ENCODE measurements at places on chromosomes 5 and 9.

GRCh38 chr5:142465476-142465875 lies 140.7 kb upstream of the SPRY4 start:
- no peak for DNase-seq

GRCh38 chr9:128818099-128818838 lies at the start of gene ENDOG:
TSS of gene ENDOG (plus strand) at chr9:128818500. CDS start at chr9:128818685, 185 bp downstream.
- DNase-seq = peak; percentile 90

DNA sequence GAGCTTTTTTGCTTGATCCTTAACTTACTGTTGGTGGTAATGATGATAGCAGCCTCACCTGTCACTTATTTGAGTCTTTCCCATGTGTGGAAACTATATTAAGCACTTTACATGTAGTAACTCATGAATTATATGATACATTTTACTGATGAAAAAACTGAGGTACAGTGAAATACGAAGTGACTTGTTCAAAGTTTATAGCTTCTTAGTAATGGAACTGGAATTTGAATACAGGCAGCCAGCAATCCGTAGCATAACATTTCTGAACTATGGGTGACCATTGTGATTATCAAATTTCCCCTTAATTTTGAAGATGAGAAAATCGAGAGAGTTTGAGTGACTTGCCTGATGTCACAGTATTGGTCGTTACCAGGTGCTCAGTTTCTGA lies 17.3 kb downstream of the SCAMP1 start:
- DNase-seq = no peak

GRCh38 chr5:135063511-135064234 lies 29.6 kb upstream of the PITX1 start:
- DNase-seq = no peak

- DNase-seq = no peak
These were observed 158.6 kb downstream of the MELK start for GRCh38 chr9:36731068-36731956.

DNA sequence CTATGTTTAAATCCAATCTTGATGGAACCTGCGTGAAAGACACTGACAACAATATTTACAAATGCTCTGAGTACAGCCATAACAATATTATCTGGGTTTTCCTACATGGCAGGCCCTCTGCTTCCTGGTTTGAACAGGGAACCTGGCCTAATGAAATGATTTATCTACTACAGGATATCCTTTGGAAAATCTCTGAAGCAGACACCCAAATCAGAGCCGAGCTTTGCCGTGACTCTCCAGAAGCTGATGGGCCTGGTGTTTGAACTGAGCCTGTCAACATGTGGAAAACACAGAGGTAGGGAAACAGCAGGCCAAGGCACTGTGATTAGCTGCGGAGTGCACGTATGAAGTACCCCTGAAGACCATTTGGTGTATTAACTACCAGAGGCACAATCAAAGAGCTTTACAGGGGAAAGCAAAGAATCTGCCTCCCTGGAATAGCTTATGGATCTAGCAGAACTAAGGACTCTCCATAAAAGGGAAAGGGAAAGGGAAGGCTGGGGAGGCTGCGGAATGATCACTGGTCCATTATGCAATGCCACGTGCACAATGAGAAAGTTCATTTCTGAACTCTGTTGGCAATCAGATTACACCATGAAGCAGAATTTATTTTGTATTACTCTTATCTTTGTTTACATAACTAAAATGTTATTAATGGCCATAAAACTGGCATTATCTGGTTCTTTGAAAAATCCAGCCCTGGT lies 321.9 kb downstream of the EBF1 start:
- no peak for DNase-seq
